ENCODE measurements at places on chromosomes 7 and 10. TPM values are rescaled to one million over a fixed set of nuclear protein-coding genes. Genes with fewer than 3 reads are reported as not detected.

BEND7 gene
- not detected for total RNA-seq

KCNIP2 gene
- total RNA-seq: 3.2 TPM

DUSP5 gene
- 6.6 TPM for total RNA-seq

AQP1 gene
- total RNA-seq: 0.13 TPM

PRPS1L1 gene
- total RNA-seq: not detected

MOGAT3 gene
- total RNA-seq: not detected

SLC29A4 gene
- 0.20 TPM for total RNA-seq

TRIP6 gene
- total RNA-seq: 11.6 TPM

CHCHD2 gene
- 173 TPM for total RNA-seq

KCNMA1 gene
- 0.60 TPM for total RNA-seq

IFRD1 gene
- 268 TPM for total RNA-seq

FGFBP3 gene
- total RNA-seq: 2.1 TPM

Data from T-cell (primary cell).